Effector CD4-positive, alpha-beta T cell (primary cell): ENCODE measurements at places on chromosomes 2 and 18.
A peak's percentile ranks its signal among the peaks of the same experiment; 100 is the strongest.

- no peak for DNase-seq
Measured at GRCh38 chr2:160371251-160372009, 122.2 kb downstream of the RBMS1 start.

DNA sequence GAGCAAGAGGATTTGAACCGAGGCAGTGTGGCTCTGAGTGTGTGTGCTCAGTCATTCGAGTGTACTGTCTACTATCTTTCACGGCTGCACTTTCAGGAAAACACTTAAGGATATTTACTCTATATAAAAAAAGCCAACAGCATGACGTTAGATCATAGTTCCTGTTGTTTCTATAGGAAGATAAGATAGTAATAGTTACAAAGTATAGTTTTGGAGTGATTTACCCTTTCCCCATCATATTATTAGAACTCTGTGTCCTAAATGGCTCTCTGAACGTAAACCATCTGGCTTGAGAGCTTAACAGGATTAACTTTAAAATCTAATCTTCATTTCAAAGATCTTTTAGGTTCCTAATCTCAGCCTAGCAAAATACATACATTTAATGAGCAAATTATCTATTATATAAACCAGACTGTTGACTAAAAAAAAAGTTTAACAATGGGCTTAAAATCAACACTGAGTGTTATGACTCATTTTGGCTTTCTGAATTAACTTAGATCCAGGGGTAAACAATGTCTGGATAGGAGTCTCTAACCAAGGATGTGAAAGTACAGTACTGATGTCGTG lies 150.3 kb upstream of the DNMT3A start:
- DNase-seq, result no peak

DNA sequence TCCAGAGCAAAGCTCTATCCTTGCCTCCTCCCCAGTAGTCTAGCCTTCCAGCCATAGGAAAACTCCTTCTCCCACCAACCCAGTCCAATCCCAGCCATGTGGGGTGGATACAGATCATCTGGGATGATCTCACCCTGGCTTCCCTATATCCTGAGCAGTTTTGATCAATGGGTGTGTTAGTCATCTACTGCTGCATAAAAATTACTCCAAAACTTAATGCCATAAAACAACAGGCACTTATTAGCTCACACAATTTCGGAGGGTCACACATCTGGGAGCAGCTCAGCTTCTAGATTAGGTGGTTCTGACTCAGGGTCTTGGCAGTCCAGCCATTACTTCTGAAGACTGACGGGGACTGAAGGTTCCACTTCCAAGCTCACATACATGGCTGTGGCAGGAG lies 190.4 kb downstream of the SPP2 start:
- DNase-seq, result no peak

DNA sequence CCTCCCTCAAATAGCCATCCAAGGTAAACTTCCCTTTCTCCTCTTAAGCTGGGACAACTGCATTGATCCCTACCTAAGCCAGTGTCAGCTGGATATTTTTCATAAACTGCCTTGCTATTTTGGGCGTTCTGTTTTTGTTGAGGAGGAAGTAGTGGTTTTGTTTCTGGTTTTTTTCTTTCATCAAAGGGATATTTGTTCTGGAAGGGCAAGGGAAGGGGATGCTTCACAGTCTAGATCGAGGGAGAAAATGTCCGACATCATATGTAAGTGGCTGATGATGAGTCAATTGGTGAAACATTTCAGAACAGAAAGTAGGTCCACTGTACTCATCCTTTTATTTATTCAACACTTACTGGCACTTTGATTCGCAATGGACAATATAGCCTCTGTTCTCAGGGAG lies 31.0 kb downstream of the TANC1 start:
- no peak for DNase-seq

DNA sequence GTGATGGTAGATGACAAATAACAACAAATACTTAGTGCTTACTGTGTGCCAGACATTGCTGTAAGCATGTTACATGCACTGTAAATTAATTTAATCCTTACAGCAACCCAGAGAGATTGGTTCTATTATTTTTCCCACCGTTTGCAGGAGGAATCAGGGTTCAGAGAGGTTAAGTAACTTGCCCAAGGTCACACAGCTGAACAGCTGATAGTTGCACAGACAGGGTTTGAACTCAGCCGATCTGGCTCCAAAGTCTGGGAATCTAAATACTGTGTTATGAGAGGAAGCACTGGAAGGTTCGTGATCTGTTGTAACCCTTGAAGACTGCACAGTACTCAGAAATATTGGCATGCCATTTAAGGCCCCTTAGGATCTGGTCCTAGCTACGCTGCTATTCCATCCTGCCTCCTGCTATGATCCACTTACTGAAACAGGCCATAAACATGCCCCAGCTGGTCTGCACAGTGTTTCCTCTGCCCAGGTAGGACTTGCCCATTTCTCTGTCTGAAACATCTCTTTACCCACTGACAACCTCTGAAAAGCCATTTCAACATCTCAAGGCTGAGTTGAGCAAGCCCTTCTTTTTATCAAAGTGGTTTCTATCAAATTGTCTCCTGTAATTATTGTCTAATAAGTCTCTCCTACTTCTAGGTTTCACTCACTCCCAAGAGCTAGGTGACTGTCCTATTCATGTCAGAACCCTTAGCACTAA lies 40.4 kb upstream of the MRPL33 start:
- no peak for DNase-seq

DNA sequence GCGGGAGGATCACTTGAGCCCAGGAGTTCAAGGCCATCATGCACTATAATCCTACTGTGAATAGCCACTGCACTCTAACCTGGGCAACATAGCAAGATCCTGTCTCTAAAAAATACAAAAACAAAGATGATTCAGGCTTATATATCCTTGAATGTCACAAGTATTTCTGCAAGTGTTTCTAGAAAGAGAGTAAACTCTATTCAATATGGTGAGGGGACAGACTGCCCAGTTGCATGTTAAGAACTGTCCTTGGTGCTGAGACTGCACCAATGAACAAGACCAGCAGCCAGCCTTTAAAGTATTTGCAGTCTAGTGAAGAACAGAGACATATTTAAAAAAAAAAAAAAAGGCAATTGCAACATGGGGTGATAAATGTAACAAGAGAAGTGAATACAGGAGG lies 16.4 kb downstream of the MAP3K19 start:
- DNase-seq, result no peak

DNA sequence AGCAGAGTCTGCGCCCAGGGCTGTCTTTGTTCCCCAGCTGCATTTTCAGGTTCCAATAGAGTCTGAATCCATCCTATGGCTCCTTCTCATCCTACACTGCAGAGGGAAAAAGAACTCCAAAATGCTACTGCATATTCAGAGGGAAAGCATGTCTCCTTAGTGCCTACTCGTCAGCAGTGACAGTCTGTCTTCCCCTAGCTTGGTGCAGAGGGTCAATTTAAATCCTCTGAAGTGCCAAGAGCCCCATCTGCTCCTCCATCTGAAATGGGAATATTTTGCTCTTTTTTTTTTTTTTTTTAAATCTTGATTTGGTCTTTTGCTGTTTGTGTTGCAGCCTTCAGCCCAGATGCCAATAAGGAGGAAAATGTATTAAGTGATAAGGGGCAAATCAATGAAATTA lies 199.3 kb downstream of the RNF144A start:
- no peak for DNase-seq

GRCh38 chr2:46273225-46273863 lies 23.9 kb upstream of the EPAS1 start:
- DNase-seq, result no peak

- DNase-seq, result no peak
Measured at GRCh38 chr2:165277295-165277694, 38.1 kb downstream of the SCN2A start.

- no peak for DNase-seq
Measured at GRCh38 chr18:74078257-74078656, 69.4 kb downstream of the FBXO15 start.

- peak; percentile 50 for DNase-seq
Measured at GRCh38 chr2:134120733-134121630, 132.9 kb upstream of the MGAT5 start.

DNA sequence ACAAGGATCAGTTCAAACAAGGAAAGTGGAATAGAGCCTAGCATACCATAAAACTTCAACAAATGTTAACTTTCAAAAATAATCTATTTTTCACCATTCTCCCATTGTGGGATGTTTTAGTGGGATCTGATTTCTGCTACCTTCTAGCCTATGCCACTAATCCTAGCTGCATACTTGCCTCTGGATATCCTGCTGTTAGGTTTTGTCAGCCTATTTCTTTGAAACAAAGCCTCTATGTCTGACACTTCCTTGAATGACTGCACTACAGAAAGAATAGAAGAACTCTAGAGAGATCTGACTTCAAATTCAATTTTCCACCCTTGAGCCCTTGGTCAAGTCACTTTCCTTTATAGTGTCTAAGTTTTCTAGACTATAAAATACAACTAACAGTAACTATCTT lies 291.5 kb downstream of the PTH2R start:
- no peak for DNase-seq

DNA sequence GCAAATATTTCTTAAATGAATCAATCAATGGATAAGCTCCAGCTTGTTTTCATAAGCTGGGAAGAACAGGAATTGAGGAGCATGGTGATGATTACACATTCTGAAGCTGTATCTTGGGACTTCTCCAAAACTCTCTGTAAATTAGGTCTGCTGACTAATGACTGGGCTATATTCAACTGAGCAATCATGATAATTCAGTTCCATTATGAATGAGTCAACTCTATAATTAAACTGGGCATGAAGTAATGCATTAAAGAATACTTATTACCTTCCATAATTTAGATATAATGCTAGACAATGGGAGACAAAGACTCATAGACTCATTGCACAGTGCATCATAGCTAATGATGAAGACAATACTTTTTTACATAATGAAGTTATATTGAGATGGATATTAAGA lies 207.4 kb downstream of the CBLN2 start:
- DNase-seq, result no peak

DNA sequence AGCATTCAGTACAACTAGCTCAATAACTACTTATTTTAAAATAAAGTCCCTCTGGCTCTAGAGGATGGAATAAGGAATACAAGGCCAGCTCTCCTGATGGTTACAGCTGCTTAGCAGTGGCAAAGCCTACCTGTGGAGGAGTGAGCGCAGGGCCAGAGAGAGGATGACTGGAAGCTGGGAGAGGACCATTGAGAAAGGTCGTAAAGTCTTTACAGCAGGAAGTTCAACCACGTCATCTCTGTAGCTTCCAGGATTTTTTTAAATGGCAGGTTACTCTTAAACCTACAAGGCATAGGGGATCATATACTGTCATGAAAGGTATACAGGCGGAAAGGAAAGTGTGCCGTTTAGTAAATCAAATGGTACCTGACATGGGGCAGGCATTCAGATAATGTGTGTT lies 26.3 kb downstream of the ANXA4 start:
- DNase-seq, result no peak

- no peak for DNase-seq
Measured at GRCh38 chr2:70648961-70649360, 95.3 kb upstream of the TGFA start.

DNA sequence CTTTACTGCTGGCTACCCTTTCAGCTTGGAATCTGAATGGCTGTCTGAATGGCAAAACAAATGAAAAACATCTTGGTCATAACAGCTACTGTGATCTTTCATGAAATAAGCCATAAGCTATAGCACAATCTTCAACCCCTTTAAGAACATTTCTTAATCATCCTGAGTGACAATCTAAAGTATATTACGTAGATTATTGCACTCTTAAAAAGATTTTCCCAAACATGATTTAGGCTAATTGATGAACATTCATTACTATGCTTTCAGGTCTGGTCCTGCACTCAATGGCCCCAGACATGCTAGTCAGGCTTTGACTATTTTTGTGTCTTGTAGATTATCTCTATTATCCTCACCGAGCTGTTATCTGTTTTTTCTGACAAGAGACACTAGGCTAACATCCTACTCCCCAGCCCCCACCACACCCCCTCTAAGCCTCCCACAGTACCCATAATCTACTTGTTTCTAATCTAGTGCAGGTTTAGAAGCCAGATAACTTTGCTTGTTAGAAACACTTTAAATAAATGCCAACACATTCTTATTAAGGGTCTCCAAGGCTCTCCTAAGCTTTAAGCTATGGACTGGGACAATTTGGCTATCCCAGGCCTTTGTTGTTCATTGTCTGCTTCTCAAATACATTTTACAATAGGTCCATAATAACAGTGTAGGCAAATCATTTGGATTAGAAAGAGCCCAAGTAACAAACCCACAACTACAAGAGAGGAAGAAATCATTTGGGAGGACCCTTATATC lies 4.2 kb downstream of the SMAD2 start:
- no peak for DNase-seq

DNA sequence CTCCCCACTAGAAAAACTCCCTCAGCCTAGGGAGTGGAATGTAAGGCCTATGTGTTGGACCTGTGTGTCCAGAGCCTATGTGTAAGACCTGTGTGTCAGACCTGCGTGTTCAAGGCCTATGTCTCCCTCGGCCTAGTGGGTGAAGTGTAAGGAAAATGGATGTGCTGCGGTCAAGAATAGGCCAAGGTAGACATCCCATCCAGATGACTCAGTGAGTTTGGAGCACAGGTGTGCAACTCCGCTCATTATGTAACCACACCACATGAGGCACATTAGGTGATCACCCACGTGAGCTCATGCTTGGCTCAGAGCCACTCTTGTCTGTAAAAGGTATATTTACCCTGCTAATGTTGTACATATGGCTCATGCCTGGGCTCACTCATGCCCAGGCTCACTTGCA lies 565.3 kb upstream of the CRIM1 start:
- DNase-seq, result no peak

DNA sequence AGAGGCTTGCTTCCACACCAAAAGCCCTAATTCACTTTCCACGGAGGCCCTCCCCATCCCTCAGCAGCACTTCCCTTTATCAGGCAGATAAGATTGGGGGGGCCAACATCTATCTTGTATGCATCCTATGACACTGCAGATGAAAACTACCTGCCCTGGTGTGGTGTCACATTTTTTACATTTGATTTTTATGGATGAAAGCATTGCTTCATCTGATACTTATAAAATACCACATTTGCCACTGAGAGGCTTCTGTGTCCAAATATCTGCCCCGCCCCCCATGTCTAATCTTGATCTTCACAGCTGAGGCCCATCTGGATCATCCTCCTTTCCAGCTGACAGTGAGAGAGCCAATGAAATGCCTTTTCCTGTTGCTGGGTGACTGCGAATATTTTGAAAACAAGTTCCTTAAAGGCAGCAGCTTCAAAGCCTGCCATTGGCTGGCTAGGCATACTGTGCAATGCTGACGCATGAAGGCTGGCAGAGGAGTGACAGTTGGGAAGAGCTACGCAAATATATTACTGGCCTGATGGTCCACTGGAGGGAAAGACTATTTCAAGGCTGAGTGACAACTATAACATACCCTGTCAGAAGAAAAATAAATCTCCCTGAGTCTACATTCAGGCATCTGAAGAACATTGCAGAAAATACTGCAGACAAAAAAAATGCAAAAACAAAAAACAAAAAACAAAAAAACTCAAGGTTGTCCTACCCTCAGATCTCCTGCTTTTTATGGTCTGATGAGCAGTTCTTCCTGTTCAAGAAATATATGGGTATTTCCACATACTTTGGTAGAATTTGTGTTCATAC lies 318.7 kb downstream of the PDE11A start:
- DNase-seq, result no peak

- no peak for DNase-seq
Measured at GRCh38 chr2:94873362-94874276, 2.4 kb downstream of the TEKT4 start.

- DNase-seq, result no peak
Measured at GRCh38 chr2:109185821-109186570, 57.0 kb downstream of the SH3RF3 start.

- DNase-seq, result no peak
Measured at GRCh38 chr18:79318142-79318673, 77.5 kb upstream of the NFATC1 start.

GRCh38 chr2:64612575-64613195 lies 41.0 kb downstream of the SERTAD2 start:
- no peak for DNase-seq

GRCh38 chr2:147806846-147807245 lies 38.0 kb upstream of the ACVR2A start:
- DNase-seq, result no peak
